ENCODE measurements at places on chromosomes 3 and 15.

DNA sequence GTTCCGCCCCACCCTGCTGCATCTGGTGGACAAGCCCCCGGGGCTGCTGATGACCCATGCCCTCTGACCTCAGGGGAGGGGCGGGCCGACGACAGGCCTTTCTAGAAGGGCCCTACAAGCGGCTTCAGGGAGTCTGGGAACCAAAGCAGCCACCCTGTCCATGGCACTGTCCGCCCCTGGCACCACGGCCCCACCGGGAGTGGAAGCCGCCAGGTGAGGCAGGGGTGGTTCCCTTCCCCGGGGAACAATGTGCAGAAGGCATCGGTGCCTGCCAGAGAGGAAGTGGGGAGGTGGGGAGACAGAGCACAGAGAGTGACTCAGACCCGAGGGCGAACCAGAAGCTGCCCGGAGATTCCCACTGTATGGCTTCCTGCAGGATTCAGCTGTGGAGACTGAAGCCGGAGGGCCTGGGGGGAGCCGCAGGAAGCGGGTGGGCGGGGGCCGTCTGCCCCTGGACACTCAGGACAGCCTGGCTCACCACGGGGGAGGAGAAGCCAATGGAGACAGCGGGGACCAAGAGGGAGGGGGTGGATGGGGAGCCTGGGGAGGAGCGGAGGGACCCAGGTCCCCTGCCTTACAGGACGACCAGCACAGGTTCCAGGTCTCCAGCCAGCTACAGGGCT lies 134.0 kb downstream of the TPRA1 start:
- no peaks in the 10 kb centered on the region for H3K36me3 ChIP-seq
- peaks cover 15% of the 10 kb centered on the region for H3K4me1 ChIP-seq
- peak overlapping the region; percentile 20 for H3K4me3 ChIP-seq
- no peak for DNase-seq
- no peak overlapping the region for H3K27ac ChIP-seq

GRCh38 chr3:128195802-128196201 lies 42.5 kb downstream of the EEFSEC start:
- no peak overlapping the region for H3K27ac ChIP-seq
- no peak for DNase-seq
- no peaks in the 10 kb centered on the region for H3K27me3 ChIP-seq
- H3K4me1 ChIP-seq = peaks cover 11% of the 10 kb centered on the region

DNA sequence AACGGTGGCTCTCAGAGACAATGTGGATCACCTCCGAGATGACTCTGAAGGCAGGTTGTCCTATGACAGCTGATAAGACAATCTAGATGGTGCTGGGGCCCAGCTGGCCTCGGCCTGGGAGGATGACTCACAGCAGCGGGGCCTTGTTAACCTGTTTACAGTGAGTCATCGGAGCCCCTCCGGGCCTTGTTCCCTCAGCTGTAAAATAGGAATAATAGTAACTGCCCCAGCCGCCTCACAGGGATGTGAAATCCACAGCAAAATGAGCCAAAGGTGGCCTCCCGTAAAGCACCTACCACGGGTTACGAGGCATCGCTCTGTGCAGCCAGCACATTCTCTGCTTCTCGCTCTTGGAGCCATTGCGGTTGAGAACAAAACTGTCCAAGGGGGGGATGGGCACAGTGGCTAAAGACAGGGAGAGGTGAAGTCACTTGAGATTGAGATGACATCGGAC lies 88.6 kb upstream of the RASGRF1 start:
- H3K4me1 ChIP-seq = no peaks in the 10 kb centered on the region
- DNase-seq = no peak
- H3K27ac ChIP-seq = no peak overlapping the region
- peaks cover 2% of the 10 kb centered on the region for H3K36me3 ChIP-seq
- no peak overlapping the region for H3K4me3 ChIP-seq
- peaks cover 29% of the 10 kb centered on the region for H3K27me3 ChIP-seq

DNA sequence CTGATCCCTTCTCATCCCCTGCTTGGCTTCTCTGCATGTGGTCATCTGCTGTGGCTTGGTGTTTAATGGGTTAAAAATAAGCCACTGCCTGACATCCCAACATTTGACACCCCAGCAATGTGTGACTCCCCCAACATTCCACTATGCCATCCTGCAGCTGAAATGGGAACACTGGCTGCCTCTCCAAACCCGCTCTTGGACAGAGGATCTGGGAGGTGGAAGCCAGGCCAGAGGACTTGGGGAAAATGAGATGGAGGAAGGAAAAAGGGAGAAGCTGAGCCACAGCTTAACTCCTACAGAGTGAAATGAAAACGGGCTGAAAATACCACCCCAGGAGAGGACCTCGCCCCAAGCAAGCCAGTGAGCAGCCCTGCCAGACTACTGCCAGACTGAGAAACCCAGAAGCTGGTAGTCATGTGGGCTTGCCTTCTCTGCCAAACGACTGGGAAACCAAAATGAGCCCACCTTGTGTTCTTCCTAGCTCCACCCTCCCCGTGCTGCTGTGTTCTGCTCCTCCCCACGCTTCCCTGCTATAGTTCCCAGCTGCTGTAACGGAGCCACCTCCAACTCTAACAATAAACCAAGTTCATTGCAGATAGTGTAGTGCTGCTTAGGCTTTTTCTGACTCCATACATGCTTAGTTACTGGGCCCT lies 13.7 kb downstream of the MAP1A start:
- no peaks in the 10 kb centered on the region for H3K27me3 ChIP-seq
- H3K4me3 ChIP-seq = no peak overlapping the region
- H3K4me1 ChIP-seq = peaks cover under 1% of the 10 kb centered on the region
- H3K27ac ChIP-seq = no peak overlapping the region
- no peaks in the 10 kb centered on the region for H3K36me3 ChIP-seq

DNA sequence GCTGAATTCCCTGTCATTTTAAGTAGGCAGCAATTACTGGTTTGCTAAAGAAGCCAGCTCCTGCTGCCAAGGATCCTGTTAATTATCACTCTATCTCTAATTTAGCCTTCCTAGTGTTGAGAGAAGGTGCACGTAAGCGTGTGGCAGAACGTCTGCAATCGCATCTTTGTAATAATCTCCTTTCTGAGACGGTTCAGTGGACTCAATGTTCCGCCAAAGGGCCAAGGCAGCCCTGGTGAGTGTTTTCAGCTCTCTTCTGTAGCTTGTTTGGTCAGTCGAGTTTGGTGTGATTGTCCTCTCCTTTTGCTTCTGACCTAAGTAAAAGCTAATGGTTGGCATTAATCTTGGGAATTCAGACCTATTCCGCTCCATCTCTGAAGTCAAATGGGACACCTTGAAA lies 24.2 kb downstream of the MITF start:
- no peaks in the 10 kb centered on the region for H3K4me1 ChIP-seq
- H3K4me3 ChIP-seq = no peak overlapping the region
- DNase-seq = no peak
- H3K36me3 ChIP-seq = no peaks in the 10 kb centered on the region
- H3K27me3 ChIP-seq = no peaks in the 10 kb centered on the region

DNA sequence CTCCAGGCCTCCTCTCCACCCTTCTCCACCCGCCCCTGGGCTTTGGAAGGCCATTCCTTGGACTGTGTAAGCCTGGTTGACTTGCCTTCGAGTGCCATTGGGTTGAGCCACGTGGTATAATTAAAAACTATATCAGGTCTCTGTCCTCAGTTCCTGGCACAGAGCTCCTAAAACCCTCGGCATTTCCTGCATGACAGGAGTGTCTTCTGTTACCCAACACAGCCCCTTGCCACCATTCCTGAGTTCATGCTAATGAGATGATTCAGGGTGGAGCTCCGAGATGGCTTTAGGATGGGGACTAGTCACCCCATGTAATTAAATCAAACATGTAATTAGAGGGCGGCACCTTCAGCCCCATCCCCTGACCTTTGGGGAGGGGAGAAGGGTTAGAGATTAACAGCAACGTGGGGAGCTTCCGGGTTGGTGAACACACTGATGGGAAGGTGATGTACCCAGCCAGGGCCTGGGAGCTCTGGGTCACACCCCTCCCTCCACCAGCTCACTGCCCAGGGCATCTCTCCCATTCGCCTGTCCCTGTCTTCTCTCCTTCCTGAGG lies 256.4 kb downstream of the FAM43A start:
- no peaks in the 10 kb centered on the region for H3K4me1 ChIP-seq
- H3K27me3 ChIP-seq = peaks cover 53% of the 10 kb centered on the region
- DNase-seq = no peak
- H3K36me3 ChIP-seq = peaks cover 2% of the 10 kb centered on the region
- no peak overlapping the region for H3K4me3 ChIP-seq

DNA sequence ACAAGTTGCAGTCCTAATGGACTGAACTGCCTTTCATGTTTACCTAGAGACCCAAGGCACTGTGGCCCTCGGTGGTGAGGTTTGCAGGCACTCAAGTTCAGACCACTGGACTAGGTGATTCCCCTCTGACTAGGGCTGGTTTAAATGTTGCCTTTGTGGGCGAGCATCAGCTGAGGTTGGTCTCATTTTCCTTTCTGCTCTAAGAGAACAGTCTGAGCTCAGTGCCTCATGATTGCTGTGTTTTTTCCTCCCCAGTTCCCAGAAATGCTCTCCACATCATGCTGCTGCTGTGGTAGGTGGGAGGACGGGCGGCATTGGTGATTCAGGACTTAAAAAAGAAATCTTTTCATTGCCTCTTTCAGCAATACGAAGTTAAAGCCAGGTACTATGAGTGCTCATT lies 237.2 kb downstream of the MBNL1 start:
- H3K36me3 ChIP-seq = no peaks in the 10 kb centered on the region
- H3K4me3 ChIP-seq = no peak overlapping the region
- DNase-seq = no peak
- no peaks in the 10 kb centered on the region for H3K4me1 ChIP-seq

DNA sequence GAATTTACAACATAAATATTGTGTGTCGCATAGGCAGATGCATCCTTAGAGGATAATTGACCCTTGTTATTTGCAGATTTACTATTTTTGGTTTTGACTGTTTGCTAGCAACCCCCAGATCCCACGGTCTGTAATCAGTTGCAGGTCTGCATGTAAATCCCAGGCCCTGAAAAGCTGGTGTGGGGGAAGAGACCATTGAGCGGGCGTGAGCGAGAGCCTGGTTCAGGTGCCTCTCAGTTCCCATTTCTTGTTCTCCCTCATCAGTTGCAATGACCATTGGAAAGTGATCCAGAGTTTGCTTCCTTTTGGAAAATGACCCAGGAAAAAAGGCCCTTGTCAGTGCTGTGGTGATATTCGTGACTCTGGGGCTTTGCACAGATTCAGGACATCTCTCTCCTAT lies 238.9 kb downstream of the UACA start:
- no peak overlapping the region for H3K27ac ChIP-seq
- peaks cover 42% of the 10 kb centered on the region for H3K4me1 ChIP-seq
- H3K4me3 ChIP-seq = no peak overlapping the region
- DNase-seq = no peak
- H3K27me3 ChIP-seq = peaks cover 3% of the 10 kb centered on the region

- H3K27ac ChIP-seq = no peak overlapping the region
- no peak for DNase-seq
- H3K27me3 ChIP-seq = peaks cover 18% of the 10 kb centered on the region
- no peak overlapping the region for H3K4me3 ChIP-seq
- H3K4me1 ChIP-seq = no peaks in the 10 kb centered on the region
- H3K36me3 ChIP-seq = no peaks in the 10 kb centered on the region
These were observed 60.5 kb upstream of the LRIG1 start for GRCh38 chr3:66561367-66561766.

DNA sequence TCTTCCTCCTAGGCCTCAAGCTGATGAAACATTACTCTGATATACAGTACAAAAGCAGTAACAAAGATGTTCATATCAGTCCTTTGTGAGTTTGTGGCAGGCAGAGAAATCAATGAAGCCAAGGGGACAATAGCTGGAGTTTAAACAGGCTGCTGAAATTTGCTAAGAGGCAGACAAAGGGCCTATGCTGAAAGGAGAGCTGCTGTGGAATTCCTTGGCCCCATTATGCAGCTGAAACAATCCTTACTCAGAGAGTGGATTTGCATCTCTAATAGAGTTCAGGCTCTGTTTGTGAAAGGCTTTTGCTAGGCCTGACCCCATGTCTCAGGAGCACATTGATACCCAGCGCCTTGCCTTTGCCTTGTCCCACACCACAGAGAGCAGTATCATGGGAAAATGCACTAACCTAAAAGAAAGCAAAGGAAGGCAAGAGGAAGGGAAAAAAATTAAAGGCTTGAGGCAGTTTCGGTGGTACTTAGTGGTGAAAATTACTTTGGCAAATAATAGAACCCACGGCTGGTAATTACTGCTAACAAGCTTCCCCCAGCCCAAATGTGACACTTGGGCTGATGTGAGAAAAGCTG lies 195.0 kb upstream of the EPHA3 start:
- H3K4me1 ChIP-seq = no peaks in the 10 kb centered on the region
- no peak overlapping the region for H3K4me3 ChIP-seq
- no peak overlapping the region for H3K27ac ChIP-seq

GRCh38 chr15:24865303-24865702 lies 89.5 kb upstream of the SNRPN start:
- no peaks in the 10 kb centered on the region for H3K36me3 ChIP-seq
- no peak for DNase-seq
- H3K27ac ChIP-seq = no peak overlapping the region
- no peaks in the 10 kb centered on the region for H3K4me1 ChIP-seq
- no peaks in the 10 kb centered on the region for H3K27me3 ChIP-seq

GRCh38 chr3:115469649-115470048 lies 153.7 kb upstream of the GAP43 start:
- peaks cover 15% of the 10 kb centered on the region for H3K27me3 ChIP-seq
- no peak overlapping the region for H3K4me3 ChIP-seq
- DNase-seq = no peak
- H3K27ac ChIP-seq = no peak overlapping the region
- H3K36me3 ChIP-seq = no peaks in the 10 kb centered on the region
- H3K4me1 ChIP-seq = no peaks in the 10 kb centered on the region

DNA sequence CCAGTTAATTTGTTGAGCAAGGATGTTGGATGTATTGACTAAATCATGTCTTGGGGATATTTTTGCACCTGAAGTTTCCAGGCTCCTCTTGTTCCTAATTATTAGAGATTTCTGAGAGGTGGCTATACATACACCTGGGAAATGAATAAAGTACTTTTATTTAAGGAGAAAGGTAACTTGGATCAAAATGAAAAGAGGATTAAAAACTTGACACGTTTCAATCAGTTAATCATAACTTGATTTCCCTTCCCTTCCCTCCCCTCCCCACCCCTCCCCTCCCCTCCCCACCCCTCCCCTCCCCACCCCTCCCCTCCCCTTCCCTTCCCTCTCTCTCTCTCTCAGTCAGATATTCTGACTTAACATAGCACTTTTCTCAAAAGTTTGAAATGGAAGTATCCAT lies 126.3 kb downstream of the KCNH8 start:
- no peak overlapping the region for H3K4me3 ChIP-seq
- no peak overlapping the region for H3K27ac ChIP-seq
- no peaks in the 10 kb centered on the region for H3K36me3 ChIP-seq
- DNase-seq = no peak
- no peaks in the 10 kb centered on the region for H3K4me1 ChIP-seq

DNA sequence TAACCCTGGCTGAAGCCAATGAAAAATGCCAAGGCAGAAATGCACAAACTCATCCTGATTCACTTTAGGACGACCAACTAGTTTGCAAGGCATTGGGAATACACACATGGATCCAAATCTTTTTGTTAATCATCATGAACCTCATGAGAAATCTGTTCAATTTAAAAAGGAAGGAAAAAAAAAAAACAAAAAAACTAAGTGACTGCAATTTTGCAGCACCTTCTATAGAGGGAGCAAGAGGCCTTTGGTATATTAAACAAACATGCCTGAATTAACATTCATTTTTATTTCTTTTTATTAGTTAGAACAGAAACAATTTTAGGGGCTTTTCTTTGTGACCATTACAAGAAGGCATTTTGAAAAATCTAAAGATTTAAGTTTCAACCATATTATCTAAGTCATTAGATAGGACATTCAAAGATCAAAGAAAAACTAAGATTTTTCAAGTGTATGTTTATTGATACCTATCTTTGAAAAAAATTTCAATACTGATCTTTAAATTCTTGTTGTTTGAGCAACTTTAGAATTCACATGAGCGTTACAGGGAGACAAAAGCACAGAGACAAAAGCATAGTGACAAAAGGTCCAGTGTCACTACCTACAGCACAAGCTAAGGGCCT lies 182.4 kb downstream of the CBLB start:
- H3K27me3 ChIP-seq = no peaks in the 10 kb centered on the region
- DNase-seq = no peak
